ENCODE measurements at places on chromosomes 6 and 20.

DNA sequence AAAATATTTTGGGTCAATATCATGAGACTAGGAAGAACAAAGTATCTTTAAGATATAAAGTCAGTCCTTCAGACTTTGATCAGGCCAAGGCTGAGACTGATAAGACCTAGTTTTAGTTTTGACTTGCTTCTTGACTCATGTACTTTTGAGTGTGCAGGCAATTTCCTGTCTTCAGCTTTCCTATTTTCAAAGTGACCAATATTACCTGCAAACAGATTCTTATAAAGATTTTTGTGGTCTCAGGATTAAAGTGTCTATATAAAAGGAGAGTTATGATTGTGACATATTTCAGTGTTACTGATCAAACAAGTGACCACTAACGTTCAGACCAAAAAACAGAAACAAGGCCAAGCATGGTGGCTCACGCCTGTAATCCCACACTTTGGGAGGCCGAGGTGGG lies 36.0 kb upstream of the AKIRIN2 start:
- DNase-seq: no peak

DNA sequence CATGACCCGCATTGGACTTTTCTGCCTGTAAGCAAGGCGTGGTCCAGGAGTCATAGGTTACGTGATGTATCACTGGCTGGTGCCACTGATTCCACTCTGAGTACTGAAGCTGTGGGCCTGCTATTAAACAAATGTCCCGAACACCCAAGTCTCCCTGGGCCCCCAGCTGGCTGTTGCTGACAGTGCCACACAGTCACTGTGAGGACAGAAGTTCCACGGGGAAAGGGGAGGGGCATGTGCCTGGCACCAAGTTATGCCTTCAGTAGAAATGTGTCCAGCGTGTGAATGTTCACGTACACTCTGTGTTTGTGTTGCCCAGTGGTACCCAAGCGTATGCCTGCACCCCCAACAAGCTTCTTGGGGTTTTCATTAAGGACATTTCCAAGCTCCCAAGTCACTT lies 171.4 kb upstream of the QKI start:
- no peak for DNase-seq

- DNase-seq: no peak
Observed at GRCh38 chr6:20681243-20681684, 147.0 kb downstream of the CDKAL1 start.

- DNase-seq: no peak
Observed at GRCh38 chr6:140897349-140897748, 1235.4 kb upstream of the GJE1 start.

DNA sequence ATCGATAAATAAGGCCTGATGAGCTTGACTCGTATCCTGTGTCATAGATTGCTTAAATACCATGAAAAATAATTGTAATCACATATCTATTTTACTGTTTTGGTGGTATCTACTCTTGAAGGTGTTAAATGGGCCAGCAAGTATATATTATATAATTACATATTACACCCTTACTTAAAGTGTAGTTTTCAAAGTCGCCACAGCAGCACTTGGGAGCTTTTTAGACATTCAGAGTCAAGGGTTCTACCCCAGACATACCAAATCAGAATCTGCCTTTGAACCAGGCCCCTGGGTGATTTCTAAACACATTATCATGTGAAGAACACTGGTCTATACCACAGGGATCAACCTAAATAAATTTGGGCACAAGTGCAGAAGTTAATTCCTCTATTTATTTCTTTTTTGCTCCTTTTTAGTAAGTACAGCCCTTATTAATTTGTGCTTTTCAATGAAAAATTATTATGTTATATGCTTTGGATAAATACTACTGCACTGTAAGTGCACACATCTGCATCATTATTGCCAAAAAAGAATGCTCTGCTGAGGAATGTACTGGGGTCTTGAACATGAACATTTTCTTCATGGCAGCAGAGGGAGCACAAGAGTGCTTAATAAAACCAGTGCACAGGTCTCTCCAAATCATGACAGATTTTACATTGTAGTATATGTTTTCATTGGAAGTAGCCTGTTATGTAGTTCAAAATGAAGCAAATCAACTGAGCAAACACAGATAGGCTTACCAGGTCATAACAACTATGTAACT lies 3.1 kb upstream of the ATXN1 start:
- DNase-seq: no peak

DNA sequence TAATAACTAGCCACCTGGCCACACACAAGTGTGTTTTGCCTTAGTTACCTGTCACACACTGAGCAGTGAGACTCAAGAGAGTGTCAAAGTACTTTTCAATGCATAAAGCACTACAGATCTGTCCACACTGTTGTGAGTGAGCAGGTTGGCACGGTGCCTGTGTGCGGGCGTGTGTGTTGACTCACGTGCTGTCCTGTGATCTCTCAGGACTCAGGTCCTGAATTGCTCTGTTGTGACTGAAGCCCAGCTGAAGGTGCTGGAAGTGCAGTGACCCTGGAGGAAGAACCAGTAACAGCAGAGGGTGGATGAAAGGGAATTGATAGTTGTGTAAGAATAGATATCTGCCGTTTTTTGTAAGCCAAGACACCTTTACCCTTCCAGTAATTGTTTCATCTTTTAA lies 18.3 kb downstream of the SLC16A10 start:
- no peak for DNase-seq

- DNase-seq: no peak
Observed at GRCh38 chr20:32828029-32828680, 8.4 kb downstream of the MAPRE1 start.

DNA sequence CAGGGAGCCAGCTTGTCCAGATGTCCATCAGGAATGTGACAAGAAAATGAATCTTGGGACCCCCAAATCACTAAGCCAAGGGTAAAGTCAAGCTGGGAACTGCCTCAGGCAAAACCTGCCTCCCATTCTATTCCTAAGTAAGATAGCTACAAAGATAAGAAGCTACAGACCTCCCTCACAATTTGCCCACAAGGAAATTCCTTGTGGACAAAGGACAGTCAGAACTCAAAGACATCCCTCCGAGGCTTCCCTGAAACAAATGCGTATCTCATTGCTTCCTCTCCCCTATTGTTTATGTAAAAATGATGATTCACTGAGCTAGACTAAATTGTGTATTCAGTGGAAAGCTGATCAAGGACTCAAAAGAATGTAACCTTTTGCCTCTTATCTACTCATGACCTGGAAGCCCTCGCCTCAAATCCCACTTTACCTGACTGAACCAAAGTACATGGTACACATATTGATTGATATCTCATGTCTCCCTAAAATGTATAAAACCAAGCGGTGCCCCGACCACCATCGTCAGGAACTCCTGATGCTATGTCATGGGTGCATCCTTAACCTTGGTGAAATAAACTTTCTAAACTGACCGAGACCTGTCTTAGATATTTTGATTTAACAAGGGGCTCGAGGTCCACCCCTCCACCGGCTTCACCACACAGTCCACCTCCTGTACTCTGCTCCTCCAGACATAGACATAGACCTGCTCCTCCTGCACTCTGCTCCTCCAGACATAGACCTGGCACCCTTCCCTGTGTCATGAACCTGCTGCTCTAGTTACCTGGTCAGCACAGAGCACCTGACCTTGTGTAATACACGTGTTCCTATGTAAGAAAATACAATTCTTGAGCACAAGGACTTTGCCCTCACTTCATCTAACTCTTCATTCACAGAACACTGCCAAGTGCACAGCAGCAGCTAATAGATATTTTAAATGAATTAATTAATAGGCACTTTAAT lies 81.4 kb downstream of the WDR27 start:
- DNase-seq: no peak

DNA sequence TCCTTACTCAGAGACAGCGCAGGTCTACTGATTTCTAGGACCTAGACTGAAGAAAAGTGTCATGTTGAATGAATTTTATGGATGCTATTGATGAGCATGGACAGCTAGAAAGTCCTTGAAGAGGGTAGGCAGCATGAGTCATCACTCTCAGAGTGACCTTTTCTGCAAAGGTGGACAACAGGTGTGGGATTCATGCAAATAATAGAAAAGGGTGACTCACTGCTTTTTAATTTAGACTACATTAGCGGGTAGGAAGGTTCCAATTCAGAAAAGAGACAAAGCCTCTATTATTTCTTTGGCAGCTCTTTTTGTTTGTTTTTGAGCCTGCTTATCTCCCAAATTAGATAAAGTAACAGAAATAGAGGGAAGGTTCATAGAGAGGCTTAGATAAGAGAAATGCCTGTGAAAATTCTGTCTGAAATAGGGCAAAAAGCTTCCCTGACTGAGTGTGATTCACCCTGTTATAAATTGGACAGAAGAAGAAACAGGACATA lies 191.4 kb downstream of the TENT5A start:
- DNase-seq: no peak

GRCh38 chr20:39052676-39053075 lies 90.5 kb downstream of the DHX35 start:
- no peak for DNase-seq

- DNase-seq: no peak
Observed at GRCh38 chr20:20888266-20888656, 175.8 kb upstream of the RALGAPA2 start.

- no peak for DNase-seq
Observed at GRCh38 chr20:46119547-46119946, 1.4 kb downstream of the CD40 start.

GRCh38 chr20:59958626-59959025 lies 403 bp downstream of the CDH26 start:
- no peak for DNase-seq

DNA sequence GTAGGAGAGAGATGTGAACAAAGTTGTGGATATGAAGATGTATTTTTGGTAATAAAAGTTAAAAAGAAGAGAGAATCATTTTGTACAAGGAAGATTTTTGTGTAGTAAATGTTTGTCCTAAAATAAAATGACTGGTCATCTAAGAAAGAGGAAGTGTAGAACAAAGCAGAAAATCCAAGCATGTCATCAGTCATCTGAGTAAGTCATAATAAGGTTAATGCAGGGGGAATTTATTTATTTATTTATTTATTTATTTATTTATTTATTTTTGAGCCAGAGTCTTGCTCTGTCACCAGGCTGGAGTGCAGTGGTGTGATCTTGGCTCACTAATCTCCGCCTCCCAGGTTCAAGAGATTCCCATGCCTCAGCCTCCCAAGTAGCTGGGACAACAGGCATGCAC lies 15.7 kb upstream of the CGA start:
- no peak for DNase-seq

GRCh38 chr6:167714152-167714551 lies 112.6 kb upstream of the AFDN start:
- DNase-seq: no peak

DNA sequence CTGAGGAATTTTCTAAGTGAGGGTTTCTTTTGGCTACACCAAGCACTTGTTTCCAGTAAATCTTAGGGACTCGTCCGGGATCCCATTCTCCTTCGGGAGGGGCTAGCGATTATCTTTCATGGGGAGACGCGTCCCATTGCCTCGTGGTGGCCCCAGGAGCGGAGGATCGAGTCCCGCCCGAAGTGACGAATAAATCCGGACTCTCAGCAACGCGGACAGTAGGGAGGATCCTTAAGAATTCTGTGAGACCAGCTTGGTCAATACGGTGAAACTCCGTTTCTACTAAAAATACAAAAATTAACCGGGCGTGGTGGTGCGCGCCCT lies 69.1 kb upstream of the PRSS16 start:
- no peak for DNase-seq

- no peak for DNase-seq
Observed at GRCh38 chr6:36347621-36348020, 10.9 kb upstream of the BNIP5 start.

DNA sequence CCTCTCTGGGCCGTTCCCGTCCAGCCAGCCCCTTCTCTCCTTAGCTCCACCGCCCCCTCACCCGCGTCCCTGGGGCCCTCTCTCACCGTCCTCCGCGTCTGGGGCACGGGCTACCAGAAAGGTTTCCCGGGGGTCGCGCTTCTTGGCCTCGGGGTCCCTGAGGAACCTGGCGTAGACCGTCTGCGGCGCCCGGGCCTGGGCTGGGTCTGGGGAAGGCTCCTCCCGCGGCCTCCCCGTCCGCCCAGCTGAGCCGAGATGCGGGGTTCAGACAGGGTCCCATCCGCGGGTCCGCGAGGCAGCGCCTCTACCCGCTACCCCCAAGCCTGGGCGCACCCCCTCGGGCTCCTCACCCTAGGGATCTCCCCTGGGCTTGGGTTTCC lies 1.1 kb downstream of the TULP1 start:
- no peak for DNase-seq

DNA sequence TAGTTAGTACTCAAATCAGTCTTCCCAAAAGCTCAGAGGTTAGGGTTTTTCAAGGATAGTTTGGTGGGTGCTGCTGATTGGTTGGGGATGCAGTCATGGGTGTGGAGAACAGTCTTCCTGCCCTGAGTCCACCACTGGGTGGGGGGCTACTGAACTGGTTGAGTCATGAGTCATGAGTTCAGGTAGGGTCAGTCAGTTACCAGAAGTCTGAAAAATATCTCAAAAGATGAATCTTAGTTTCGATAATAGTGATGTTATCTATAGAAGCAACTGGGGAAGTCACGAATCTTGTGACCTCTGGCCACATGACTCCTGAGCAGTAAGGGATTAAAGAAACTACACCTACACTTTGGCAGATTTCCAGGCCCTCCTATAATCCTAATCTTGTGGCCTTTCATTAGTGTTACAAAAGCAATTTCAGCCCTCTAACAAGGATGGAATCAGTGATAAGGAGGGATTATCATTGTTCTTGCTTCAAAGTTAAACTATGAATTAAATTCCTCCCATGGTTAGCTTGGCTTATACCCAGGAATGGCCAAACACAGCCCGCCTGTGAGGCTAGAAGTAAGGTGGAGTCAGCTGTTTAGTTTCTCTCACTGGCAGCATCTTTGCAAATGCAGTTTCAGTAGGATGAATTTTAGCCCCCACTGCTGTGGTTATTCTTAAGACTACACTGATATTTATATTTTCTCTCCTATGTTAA lies 33.3 kb upstream of the NKAIN2 start:
- DNase-seq: no peak

GRCh38 chr6:20939161-20939775 lies 405.0 kb downstream of the CDKAL1 start:
- no peak for DNase-seq

GRCh38 chr20:7137395-7138151 lies 370.1 kb downstream of the BMP2 start:
- no peak for DNase-seq

DNA sequence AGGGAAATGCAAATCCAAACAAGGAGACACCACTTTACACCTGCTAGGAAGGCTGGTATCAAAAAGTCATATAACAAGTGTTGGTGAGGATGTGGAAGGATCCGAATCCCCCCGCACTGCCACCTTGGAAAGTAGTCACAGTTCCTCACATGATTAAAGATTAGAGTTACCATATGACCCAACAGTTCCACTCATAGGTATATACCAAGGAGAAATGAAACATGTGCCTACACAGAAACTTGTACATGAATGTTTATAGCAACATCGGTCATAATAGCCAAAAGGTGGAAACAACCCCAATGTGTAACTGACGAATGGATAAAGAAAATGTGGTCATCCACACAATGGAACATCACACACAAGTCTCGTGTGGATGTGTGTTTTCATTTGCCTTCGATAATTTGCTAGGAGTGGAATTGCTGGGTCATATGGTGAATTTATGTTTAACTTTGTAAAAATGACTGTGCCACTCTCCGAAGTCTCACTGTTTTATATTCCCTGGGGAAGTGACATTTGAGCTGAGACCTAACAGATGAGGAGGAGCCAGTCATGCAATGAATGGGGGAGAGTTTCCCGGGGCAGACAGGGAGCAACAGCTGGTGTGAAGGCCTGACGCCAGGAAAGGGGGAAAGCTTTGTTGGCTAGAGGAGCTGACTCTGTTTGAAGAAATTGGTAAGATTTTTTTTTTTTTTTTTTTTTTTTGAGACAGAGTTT lies 125.9 kb upstream of the MLN start:
- DNase-seq: no peak

- DNase-seq: no peak
Observed at GRCh38 chr6:115634887-115635286, 425.8 kb downstream of the FRK start.

Measured in cortex of kidney (tissue), 1 donor.